ENCODE measurements at places on chromosomes 16 and 17.

GRCh38 chr16:76214856-76215255 lies 62.3 kb upstream of the CNTNAP4 start:
- DNase-seq = no peak

- no peak for DNase-seq
These were observed 6.8 kb upstream of the ZNF594 start for GRCh38 chr17:5198472-5198871.

DNA sequence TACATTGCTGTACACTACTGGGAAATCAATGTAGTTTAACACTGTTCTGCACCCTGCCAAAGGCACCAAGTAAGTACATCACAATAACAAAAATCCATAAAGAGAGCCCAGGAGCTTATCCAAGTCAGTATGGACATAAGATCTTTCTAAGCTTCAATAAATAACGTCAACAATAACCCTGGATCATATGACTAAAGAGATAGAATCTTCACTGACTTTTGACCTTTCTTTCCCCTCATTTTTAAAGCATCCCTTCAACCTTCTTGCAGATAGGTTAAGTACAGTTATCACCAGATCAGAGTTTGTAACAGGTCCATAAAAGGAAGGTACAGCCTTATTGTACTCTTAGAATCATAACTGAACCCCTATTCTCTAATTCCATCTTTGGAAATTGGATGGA lies 2.3 kb downstream of the CEP20 start:
- DNase-seq = no peak

DNA sequence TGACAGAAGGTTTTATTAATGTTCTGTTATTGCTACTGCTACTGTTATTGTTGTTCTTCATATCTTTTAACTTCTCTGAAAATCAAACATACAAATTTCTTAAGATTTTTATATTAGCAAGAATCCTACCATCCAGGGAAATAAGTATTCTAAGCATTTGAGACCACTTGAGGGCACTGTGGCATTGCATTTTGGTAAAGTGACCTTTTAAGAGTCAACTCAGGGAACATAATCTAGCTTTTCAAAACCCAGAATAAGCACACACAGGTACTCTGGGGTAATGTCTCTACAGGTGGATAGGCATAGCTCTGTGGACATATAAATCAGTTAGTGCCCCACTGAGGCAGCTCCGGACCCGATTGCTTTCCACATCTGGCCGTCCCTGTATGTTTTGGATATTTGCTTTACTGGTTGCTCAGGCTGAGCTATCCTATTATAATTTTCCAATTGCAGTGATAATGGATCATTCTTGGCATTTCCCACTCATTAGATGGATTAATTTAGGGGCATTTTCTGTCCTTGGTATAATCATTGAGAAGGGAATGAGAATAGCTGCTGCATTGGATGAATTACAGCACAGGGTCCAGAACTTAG lies 1425.1 kb upstream of the CDH8 start:
- DNase-seq = peak; percentile 7

- no peak for DNase-seq
These were observed 98.7 kb downstream of the KCNJ12 start for GRCh38 chr17:21474815-21475214.

GRCh38 chr16:89841275-89841674 lies 13.0 kb downstream of the SPIRE2 start:
- no peak for DNase-seq
